ENCODE measurements at places on chromosomes 11 and 22. TPM values are rescaled to one million over a fixed set of nuclear protein-coding genes. Genes with fewer than 3 reads are reported as not detected.
A peak's percentile ranks its signal among the peaks of the same experiment; 100 is the strongest.

DNA sequence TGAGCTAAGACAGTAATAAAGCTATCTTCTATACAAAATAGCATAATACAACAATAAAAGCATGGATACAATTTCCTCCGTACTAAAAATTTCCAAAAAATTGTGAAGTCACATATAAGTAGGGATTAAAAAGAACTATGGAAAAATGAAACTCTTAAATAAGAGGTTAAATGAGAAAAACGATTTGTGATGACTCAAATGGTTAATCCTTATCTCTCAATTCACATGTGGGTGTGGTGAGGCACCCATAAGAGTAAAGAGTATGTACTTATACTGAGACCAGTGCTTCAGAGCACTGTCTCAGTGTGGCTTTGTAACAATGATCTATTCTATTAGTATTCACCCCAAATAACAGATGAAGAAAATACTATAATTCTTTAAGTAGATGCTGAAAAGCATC lies 25.0 kb upstream of the CCDC34 start:
- peaks cover 17% of the 10 kb centered on the region for H3K36me3 ChIP-seq
- no peak overlapping the region for H3K4me3 ChIP-seq
- H3K27ac ChIP-seq = no peak overlapping the region
- no peak for DNase-seq

DNA sequence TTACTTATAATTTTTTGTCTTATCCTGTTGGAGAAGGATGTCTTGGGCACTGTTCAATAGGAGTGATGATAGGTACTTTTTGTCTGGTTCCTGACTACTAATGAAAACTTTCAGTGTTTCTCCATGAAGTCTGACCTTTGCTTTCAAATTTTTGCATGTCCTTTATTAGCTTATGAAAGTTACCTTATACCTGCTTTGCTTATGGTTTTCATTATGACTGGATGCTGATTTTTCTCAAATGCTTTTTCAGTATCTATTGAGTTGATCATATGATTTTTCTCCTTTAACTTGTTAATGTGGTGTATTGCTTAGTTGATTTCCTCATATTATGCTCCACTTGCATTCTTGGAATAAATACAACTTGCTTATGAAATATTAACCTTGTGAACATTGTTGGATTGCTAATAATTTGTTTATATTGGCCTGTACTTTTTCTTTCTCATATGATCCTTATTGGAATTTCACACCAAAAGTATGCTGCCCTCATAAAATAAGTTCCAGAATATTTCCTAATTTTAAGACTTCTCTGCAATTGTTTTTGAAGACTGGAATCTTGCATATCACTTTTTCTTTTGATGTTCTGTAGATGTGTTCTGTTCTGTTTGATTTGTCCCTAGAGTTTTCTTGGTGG lies 85.0 kb upstream of the SC5D start:
- H3K36me3 ChIP-seq = no peaks in the 10 kb centered on the region
- no peaks in the 10 kb centered on the region for H3K27me3 ChIP-seq
- H3K4me1 ChIP-seq = peaks cover 2% of the 10 kb centered on the region
- no peak overlapping the region for H3K4me3 ChIP-seq

DNA sequence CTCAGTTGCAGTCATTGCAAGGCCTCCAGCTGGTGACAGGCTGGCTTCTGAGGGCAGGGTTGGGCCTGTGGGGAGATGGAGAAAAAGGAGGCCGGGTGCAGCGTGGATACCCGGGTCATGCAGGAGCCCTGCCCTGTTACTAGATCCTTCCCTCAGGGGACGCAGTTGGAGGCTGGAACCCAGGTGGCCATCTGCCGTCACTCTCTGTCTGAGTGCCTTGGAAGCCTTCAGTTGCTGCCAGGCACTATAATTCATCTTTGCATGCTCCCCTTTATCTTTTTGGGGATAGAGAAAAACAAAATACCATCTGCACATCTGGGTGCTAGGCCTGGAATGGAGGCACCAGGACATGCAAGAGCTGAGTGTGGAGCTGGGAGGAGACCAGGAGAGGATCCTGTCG lies 82.7 kb downstream of the TP53I11 start:
- no peaks in the 10 kb centered on the region for H3K4me1 ChIP-seq
- H3K27ac ChIP-seq = no peak overlapping the region
- H3K4me3 ChIP-seq = no peak overlapping the region
- no peaks in the 10 kb centered on the region for H3K36me3 ChIP-seq
- no peaks in the 10 kb centered on the region for H3K27me3 ChIP-seq
- DNase-seq = no peak

DNA sequence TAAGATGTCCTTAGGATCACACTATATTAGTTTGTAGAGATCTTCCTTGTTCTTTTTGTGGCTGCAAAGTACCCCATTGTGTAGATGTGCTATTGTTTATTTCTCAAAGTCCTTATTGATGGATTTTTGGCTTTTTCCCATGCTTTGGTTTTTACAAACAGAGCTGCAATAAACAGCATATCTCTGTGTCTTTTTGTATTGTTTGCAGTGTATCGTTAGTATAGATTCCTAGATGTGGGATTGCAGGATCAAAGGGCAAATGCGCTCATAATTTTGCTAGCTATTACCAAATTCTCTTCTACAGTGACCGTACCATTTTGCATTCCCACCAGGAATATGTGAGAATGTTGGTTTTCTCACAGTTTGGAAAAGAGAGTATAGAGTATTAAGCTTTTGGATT lies 27.5 kb upstream of the FTH1 start:
- H3K4me1 ChIP-seq = peaks cover 4% of the 10 kb centered on the region
- H3K4me3 ChIP-seq = no peak overlapping the region
- no peak overlapping the region for H3K27ac ChIP-seq
- no peaks in the 10 kb centered on the region for H3K27me3 ChIP-seq
- DNase-seq = no peak
- H3K36me3 ChIP-seq = peaks cover 8% of the 10 kb centered on the region

GRCh38 chr11:116665523-116665922 lies 107.3 kb downstream of the BUD13 start:
- H3K4me1 ChIP-seq = peaks cover 5% of the 10 kb centered on the region
- no peak overlapping the region for H3K27ac ChIP-seq
- DNase-seq = no peak
- peaks cover 25% of the 10 kb centered on the region for H3K27me3 ChIP-seq
- no peaks in the 10 kb centered on the region for H3K36me3 ChIP-seq

ARHGEF12 gene
- 64.9 TPM for total RNA-seq

GRCh38 chr11:18203723-18204122 lies 31.1 kb downstream of the MRGPRX4 start:
- no peak overlapping the region for H3K27ac ChIP-seq
- DNase-seq = no peak

ELFN2 gene
- total RNA-seq = 0.36 TPM

GRCh38 chr11:69263736-69264052 lies 30.3 kb upstream of the MYEOV start:
- H3K4me1 ChIP-seq = peaks cover 4% of the 10 kb centered on the region
- peaks cover 5% of the 10 kb centered on the region for H3K27me3 ChIP-seq

OR8G5 gene
- total RNA-seq = not detected

MMP12 gene
- not detected for total RNA-seq

- H3K36me3 ChIP-seq = no peaks in the 10 kb centered on the region
- no peak for DNase-seq
- H3K4me3 ChIP-seq = no peak overlapping the region
These were observed 8.4 kb upstream of the MAP6 start for GRCh38 chr11:75677275-75677674.

DNA sequence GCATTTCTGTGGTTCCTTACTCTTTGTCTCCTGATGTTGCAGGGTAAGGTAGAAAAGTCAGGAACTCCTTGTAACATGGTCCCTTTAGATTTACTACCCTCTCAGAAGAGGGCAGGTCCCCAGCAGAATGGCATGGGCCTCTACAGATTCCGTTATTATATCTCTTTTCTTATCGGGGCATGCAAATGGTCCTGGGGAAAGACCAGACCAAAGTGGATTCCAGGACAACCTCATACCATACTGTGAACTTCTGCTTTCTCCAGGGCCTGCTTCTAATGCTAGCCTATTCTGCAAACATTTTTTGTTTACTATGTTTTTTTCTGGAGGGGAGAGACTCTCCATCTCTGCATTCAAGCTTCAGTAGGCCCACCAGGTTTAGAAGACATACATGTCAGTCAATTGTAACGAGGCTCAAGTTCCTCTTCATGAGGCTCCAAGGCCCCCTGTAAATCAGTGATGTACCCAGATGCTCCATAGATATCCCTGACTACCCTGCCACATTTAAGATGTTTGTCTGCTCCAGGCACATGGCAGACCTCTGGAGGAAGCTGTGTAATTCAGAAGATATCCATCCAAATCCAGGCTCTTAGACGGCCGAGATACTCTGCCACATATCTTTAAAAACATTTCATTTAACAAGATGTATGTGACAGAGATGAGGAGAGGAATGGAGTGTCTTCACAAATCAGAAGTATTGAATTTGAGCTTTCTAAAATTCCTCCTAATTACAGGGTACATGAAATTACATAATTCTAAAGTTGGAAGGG lies 8.5 kb upstream of the ME3 start:
- DNase-seq = no peak
- H3K4me3 ChIP-seq = no peak overlapping the region
- H3K27me3 ChIP-seq = peaks cover 27% of the 10 kb centered on the region

TMEM191C gene
- total RNA-seq = 5.1 TPM

DNA sequence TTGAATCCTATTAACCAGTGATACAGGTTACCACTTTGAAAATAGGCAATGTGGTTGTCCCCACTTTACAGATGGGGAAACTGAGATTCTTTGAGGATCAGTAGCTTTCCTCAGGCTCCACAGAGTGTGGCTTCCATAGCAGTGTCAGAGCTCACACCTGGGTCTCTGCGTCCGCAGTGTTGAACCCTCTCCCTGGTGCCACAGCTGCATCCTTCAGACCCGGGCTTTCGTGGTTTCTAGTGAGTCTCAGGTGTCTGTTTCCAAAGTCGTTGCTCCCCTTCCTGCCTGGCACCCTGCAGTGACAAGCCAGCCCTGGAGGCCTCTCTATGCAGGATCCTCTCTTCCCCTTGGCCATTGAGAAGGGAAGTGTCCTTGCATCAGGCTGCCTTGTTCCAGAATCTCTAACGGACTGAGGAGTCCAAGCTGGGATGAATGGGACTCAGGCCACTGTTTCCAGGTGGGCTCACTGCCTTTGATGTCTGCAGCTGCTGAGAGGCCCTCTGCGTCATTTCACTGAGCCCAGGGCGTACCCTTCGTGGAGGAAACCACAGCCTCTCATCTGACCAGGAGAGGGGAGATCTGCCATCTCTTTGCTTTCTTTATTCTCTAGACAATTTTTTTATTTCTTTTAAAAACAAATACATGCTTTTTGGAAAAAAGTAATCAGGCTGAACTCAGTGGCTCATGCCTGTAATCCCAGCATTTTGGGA lies 48.4 kb upstream of the MICAL2 start:
- H3K36me3 ChIP-seq = no peaks in the 10 kb centered on the region
- no peak overlapping the region for H3K27ac ChIP-seq
- no peak for DNase-seq
- no peak overlapping the region for H3K4me3 ChIP-seq

DNA sequence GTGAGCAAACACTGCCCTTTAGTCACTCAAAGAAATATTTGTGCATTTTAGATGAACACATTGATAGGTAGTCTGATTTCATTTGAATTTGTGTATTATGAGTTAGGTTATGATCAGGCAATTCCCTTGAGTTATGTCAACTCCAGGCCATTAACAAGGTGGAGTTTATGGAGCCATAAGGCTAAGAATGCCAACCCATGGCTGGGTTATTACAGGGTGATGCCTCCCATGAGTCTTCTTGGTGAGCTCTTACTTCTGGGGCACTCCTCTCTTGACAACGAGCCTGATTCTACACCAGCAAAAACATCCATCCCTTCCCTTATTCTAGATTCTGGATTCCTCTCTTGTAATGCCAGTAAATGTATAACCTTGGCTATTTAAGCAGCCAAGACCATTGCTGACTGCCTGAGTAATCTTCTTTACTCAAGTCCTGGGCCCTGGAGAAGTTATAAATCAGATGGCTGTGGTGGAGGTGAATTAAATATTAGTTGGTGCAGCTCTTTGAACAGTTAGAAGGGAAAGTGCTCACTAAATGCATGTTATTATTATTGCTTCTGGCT lies 645.7 kb upstream of the TENM4 start:
- H3K36me3 ChIP-seq = no peaks in the 10 kb centered on the region
- H3K4me3 ChIP-seq = no peak overlapping the region
- H3K4me1 ChIP-seq = peaks cover 35% of the 10 kb centered on the region
- no peaks in the 10 kb centered on the region for H3K27me3 ChIP-seq

DNA sequence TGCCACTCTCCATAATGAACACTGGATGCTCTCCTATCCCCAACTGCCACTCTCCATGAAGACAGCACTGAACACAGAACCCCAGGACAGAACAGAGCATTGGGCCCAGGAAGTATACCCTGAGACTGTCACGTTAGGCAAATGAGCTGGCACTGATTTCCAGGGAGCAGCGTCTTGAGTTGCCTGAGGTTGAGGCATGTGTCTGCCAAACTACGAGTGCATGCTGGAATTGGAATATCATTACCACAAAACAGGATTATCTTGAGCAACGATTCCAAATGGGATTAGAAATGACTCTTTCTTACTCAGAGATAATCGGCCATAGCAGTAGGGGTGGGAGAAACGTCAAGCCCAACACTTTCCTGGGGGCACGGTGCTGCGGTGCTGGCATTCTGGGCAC lies 39.9 kb downstream of the CLPB start:
- no peaks in the 10 kb centered on the region for H3K27me3 ChIP-seq
- no peaks in the 10 kb centered on the region for H3K36me3 ChIP-seq
- no peak for DNase-seq

KIRREL3 gene
- 0.26 TPM for total RNA-seq

DNA sequence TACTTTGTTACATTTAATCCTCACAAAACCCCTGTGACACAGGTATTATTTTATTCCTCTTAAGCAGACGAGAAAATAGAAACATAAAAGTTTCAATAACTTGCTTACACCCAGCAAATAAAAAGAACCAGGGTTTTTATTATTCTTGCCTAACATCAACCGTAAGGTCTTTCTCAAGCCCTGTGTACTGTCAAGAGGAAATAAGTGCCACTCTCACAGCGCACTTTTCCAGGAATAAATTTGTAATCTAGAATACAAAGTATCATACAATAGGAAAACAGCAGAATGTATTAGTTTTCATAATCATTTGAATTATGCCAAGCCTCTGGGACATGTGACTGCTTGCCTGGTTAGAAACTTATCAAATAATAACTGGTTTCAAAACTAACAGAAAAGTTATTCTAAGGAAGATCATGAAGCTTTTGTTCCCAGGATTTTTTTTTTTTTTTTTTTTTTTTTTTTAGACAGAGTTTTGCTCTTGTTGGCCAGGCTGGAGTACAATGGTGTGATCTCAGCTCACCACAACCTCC lies 7.4 kb downstream of the CCDC34 start:
- H3K27ac ChIP-seq = no peak overlapping the region
- no peak overlapping the region for H3K4me3 ChIP-seq
- H3K27me3 ChIP-seq = no peaks in the 10 kb centered on the region

GRCh38 chr22:42945027-42945426 lies 69.9 kb downstream of the PACSIN2 start:
- H3K27me3 ChIP-seq = no peaks in the 10 kb centered on the region
- H3K4me1 ChIP-seq = peaks cover 34% of the 10 kb centered on the region
- no peak overlapping the region for H3K4me3 ChIP-seq
- no peak for DNase-seq
- H3K36me3 ChIP-seq = peaks cover 3% of the 10 kb centered on the region
- peak overlapping the region; percentile 32 for H3K27ac ChIP-seq

GRCh38 chr11:47924184-47924691 lies 56.1 kb upstream of the PTPRJ start:
- no peaks in the 10 kb centered on the region for H3K27me3 ChIP-seq
- no peak overlapping the region for H3K4me3 ChIP-seq
- peaks cover 11% of the 10 kb centered on the region for H3K4me1 ChIP-seq
